HT1080 (cell line): ENCODE measurements at places on chromosomes 16 and 17. TPM values are rescaled to one million over a fixed set of nuclear protein-coding genes. Genes with fewer than 3 reads are reported as not detected.

The SLX1B gene
- total RNA-seq = 50.7 and 55.1 TPM in 2 replicates

The C16orf89 gene
- 0.13 and 0.23 TPM in 2 replicates for total RNA-seq

The MYL11 gene
- total RNA-seq = not detected in 2 replicates

The PRPF8 gene
- 107 and 117 TPM in 2 replicates for total RNA-seq

The BIRC5 gene
- 166 and 195 TPM in 2 replicates for total RNA-seq

The HOXB1 gene
- total RNA-seq = not detected in 2 replicates

The ATP2C2 gene
- total RNA-seq = not detected in 2 replicates

- no peak for DNase-seq
These were observed 285.8 kb upstream of the DYNLRB2 start for GRCh38 chr16:80254970-80255369.

- DNase-seq = peak; percentile 13
These were observed 704.1 kb downstream of the CDH11 start for GRCh38 chr16:64417711-64418227.

DNA sequence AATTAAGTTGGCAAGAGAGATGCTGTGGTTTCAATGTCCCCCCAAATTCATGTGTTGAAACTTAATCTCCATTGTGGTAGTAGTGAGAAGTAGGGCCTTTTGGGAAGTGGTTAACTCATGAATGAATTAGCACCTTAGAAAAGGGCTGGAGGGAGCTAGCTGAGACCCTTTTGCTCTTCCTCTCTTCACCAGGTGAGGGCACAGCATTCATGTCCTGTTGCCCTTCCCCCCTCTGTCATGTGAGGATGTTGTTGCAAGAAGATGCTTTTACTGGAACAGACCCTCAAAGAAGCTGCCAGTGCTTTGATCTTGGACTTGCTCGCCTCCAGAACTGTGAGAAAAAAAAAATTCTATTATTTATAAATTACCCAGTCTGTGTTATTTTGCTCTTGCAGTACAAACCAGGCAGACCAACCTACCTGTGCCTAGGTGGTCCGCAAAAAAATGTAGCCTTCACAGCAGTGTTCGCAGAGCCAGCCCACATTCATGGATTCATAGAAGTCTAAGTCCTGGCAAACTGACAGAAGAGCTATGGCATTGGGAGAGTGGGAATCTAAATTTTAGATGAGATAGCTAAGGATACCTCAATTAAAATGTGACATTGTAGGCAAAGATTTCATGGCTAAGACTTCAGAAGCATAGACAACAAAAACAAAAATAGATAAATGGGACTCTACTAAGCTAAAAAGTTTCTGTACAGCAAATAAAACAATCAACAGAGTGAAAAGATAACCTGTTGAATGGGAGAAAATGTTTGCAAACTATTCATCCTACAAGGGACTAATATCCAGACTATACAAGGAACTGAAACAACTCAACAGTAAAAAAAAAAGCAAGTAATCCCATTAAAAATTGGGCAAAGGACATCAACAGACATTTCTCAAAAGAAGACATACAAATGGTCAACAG, 32.0 kb upstream of the ABCA5 start:
- DNase-seq = no peak

DNA sequence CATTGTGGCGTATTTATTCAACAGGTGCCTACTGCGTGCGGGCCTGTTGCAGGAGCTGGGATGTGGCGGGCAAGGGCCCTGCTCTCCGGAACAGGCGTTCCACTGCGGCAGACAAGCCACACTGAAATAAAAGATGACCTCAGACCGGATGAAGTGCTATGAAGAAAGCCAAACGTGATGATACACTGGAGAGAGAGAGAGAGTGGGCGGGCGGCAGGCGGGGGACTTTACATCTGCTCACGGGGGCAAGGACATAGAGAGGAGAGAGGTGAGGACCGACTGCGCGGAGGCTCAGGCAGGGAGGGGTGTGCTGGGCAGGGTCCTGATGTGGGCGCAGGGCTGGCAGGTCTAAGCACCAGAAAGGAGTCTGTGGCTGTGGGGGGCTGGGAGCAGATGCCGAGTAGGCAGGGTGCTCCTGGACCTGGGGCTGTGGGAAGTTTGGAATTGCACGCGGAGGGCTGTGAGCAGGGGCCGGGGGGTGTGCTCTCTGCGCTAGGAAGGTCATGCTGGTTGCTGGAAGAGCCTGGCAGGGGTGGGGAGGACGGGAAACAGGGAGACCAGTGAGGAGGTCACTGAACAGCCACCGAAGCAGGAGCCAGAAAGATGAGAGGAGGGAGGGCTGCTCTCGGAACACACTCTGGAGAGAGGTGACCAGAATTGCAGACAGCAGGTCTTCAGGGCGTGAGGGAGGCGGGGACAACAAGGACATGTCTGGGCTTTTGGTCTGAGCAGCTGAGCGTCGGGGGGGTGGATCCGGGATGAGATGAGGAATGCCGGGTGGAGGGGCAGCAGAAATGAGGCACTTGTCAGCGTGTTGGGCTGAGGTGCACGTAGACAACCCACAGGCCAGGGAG, 9.9 kb downstream of the MXRA7 start:
- DNase-seq = peak; percentile 72

- no peak for DNase-seq
These were observed 2.4 kb downstream of the CCL13 start for GRCh38 chr17:34358631-34359030.

GRCh38 chr17:75269844-75270217, 1.2 kb downstream of the MIF4GD start:
- no peak for DNase-seq

DNA sequence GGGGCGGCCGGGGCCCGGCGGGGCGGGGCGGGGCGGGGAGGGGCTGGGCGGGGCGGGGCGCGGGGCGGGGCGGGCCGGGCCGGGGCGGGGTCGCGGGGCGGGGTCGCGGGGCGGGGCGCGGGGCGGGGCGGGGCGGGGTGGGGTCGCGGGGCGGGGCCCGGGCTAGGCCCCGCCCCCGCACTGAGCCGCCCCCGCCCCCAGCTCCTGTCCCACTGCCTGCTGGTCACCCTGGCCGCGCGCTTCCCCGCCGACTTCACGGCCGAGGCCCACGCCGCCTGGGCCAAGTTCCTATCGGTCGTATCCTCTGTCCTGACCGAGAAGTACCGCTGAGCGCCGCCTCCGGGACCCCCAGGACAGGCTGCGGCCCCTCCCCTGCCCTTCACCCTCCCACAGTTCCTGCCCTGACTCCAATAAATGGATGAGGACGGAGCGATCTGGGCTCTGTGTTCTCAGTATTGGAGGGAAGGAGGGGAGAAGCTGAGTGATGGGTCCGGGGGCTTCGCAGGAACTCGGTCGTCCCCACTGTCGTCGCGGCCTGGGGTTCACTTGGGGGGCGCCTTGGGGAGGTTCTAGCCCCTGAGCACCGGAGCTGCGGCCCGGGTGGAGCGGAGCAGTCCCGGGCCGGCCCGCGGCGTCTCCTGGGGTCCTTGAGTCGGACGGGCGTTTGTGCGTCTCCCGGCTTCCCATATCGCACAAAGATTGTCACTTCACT, 795 bp upstream of the HBM start:
- no peak for DNase-seq

GRCh38 chr17:16027708-16028584, 28.3 kb downstream of the TTC19 start:
- DNase-seq = peak; percentile 93

- DNase-seq = no peak
These were observed 35.6 kb downstream of the ABR start for GRCh38 chr17:1144162-1144561.

- DNase-seq = no peak
These were observed 684 bp upstream of the RSAD1 start for GRCh38 chr17:50477976-50478375.

- no peak for DNase-seq
These were observed 37.5 kb upstream of the WSB1 start for GRCh38 chr17:27256225-27257030.

- no peak for DNase-seq
These were observed 6.0 kb downstream of the TMEM170A start for GRCh38 chr16:75458439-75458838.

GRCh38 chr16:24346734-24347133, 90.6 kb downstream of the CACNG3 start:
- DNase-seq = no peak

GRCh38 chr16:11205754-11206581, 50.0 kb downstream of the SOCS1 start:
- peak; percentile 50 for DNase-seq

GRCh38 chr16:2243031-2243528, 6.8 kb downstream of the DNASE1L2 start:
- no peak for DNase-seq

- no peak for DNase-seq
These were observed 87.4 kb downstream of the MSI2 start for GRCh38 chr17:57343717-57344116.

DNA sequence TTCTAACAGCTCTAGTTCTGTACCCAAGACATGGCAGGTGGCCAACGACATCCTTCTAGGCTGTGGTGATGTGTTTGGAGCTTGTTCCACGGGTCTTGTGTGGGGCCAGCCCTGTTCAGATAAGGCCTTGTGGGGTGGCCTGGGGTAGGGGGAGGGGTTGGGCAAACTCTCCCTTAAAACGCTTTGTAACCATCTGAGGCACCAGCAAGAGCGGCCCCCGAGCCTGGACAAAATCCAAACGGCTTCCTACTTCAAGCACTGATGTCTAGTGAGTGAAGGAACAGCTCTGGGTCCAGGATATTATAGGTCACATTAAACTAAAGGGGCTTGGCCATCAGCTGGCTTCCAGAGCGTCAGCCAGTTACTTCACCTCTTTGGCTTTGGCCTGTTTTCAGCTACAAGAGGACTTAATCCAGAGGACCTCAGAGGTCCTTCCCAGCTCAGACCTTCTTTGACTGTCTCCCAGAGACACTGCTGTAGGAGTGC, 11.9 kb downstream of the SERPINF1 start:
- no peak for DNase-seq

- DNase-seq = no peak
These were observed 434 bp downstream of the CEMP1 start for GRCh38 chr16:2530629-2531318.

- DNase-seq = no peak
These were observed 7.1 kb downstream of the FBRS start for GRCh38 chr16:30665155-30665829.

GRCh38 chr16:715477-716199, 720 bp downstream of the METRN start:
- DNase-seq = no peak

DNA sequence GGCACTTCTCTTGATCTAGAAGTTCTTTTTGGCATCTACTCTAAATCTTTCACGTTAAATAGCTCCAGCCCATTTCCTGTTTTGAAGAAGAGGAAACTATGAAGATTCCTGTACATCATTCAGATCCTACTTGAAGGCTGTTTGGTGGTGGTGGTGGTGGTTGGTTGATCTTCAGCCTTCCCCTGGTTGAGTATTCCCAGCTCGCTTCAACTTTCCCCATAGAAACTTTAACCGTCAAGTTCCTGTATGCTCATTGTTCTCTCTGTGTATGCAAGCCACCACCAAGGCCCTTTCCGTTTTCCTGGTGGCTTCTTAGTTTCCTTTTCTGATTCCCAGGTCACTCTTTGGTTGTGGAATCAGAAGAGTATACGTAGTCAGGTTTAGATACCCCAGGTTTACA, 3.3 kb downstream of the LRRC46 start:
- no peak for DNase-seq
